GM20000 (cell line): ENCODE measurements at places on chromosomes 5 and 9.

DNA sequence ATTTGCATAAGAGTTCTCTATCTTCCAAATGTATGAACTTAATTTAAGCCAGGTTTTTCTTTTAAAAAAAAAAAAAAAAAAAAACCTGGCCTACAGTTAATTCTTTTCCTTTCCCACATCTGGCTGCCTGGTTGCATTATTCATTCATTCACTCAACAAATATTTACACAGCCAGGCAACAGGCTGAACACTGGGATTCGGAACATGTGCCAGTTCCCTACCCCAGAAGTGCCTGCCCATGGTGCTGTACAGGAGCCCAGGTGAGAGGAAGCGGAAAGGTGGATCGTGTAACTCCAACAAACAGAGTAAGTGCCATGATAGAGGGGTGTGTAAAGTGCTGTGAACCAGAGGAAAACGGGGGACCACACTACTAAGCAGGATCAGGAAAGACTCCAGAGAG, 93.6 kb downstream of the CDK5RAP2 start:
- no peak for DNase-seq

- no peak for DNase-seq
Observed at GRCh38 chr5:98282521-98282920, 490.9 kb upstream of the RGMB start.

DNA sequence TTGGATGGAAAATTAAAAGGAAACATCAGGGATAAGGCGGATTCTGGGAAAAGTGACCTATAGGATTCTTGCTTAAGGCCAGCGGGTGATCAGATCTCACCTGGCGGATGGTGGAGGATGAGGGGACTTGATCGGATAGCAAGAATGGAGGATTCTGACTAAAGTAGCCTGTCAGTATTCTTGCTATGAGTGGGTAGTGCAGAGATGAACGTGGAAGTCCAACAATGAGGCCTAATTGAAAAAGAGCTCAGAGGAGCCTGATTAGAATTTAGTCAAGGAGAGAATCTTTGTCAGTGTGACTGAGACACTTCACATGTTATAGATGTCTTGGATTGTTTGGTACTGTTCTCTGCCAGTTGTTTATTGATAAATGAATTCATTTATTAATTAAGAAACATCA, 24.9 kb downstream of the CAST start:
- no peak for DNase-seq

DNA sequence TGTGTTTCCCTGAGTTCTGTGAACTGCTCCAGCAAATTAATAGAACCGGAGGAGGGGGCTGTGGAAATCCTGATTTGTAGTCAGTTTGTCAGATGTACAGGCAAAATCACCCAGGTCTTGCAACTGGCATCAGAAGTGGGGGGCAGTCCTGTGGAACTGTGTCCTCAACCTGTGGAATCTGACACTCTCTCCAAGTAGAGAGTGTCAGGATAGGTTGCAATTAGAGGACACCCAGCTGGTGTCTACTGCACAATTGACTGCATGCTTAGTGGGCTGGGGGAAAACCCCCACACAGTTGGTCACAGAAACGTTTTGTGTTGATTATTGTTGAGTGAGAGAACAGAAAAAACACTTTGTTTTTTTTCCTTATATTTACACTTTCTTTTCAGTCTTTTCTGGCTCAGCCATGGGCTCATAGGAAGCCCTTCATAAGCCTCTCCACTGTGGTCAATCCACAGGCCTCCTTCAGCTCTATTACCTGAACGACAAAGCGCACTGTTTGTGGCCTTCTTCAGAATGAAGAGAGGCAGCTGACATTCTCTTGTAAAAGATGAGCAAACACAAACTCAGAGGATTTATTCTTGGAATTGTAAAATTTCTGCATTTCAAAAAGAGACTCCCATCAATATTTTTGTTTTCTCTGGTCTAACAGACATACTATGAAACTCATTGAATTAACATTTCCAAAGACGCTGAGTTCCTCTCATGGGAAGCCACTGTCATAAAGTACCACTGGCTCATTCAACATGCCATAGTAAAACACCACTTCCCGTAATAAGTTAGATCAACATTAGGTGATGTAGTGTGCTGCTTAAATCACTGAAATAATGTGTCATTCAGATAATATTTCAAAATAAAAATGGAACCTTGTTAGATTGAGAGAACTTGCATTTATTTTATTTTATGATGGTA, 348.9 kb upstream of the RFX3 start:
- no peak for DNase-seq

DNA sequence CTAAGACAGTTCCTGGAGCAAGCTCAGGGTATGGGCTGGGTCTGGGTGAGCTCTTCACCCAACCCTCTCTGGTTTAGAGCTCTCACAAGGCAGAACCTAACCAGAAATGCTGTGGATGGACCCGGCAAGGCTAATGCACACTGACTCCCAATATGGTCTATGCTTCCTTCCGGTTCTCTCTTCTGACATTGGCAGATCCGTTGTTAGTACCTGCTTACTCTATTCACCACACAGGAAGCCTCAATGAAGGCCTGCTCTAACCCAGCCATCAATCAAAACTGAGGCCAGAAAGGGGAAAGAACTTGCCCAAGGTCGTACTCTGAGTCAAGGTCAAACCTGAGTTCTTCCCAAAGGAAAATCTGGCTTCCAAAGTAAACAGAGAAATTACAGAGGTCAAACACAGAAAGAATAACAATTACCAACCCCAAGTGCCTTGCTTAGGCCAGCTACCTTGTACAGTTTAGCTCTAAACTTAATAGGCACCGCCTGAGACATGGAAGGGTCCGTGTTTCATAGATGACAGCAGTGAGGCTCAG, 46.0 kb upstream of the AKNA start:
- DNase-seq, result peak; percentile 44

DNA sequence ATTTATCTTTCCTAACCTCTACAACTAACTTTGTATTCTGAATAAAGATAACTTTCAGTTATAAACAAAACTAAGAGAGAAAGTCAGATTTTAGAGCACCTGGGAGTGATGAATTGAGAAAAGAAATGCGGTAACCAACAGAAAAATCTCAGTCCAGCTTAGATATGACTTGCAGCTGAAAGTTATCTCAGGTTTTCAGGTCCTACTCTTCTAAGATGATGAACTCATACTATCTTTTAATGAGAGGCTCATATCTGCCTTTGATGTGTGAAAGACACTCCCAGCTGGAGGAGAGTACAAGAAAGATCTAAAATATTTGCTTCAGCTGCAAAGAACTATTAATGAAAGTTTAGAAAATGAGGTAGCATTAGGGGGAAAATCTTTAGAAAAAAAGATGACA, 190.5 kb downstream of the DENND1A start:
- peak; percentile 32 for DNase-seq

GRCh38 chr9:105127863-105128220, 116.6 kb upstream of the SLC44A1 start:
- peak; percentile 49 for DNase-seq

- no peak for DNase-seq
Observed at GRCh38 chr9:134125413-134126095, 10.3 kb upstream of the WDR5 start.

GRCh38 chr9:112765281-112765680, 14.7 kb downstream of the SNX30 start:
- no peak for DNase-seq

DNA sequence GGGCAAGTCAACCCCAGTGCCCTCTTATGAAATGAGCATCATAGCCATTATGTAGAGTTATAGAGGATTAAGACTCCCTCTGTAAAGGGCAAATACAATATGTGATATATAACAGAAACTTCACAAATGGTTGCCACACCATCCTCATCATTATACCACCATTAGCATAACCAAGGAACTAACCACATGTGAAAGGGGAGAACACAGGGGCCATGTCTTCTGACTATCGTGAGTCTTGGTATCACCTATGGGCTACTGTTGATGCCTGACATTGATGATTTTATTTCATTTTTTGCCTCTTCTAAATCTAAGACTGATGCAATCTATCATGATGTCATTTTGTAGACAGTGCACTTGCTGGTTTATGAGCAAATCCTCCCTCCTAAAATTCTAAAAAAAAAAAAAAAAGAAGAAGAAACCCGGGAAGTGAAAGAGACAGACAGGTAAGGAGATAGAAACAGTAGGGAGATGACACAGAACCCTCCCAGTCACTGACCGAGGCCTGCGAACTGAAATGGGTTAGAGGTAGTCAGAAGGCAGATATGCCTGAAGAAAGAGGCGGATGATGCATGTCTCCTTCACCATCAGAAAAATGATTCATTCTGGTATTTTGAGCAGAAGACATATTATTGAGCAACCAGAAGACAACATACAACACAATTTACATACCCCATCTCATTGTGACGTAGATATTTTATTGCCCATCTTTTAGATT, 266.0 kb downstream of the DMAC1 start:
- no peak for DNase-seq

- DNase-seq, result no peak
Observed at GRCh38 chr5:103259705-103260355, 1.3 kb downstream of the MACIR start.

DNA sequence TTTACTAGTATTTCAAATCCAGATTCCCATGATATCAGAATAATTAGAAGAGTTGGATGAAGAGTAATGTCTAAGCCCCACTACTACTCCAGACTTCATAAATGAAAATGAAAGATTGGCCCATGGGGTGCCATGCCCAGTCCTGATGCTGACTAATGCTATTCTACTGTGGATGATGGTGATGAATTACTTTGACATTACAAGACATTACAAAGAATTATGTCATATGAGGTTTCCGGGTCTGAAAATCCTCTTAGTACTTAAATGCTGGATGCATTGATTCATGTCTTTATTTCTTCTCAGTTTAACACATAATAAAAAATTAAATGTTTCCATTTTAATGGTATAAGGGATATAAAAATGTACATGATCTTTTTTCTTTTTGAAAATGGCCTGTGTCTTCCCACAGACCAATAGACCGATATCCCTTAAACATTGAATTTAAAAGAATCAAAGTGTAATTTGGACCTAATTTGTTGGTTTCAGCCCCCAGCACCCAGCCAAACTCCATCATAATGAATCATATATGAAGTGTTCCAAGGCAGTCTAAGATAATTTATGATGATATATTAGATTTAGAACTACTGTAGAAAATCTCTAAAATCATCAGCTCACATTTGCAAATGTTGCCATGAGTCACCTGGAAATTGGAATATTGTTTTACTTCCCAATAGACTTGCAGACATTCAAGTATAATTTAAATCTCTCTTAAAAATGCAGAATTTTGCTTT, 223.6 kb upstream of the SGCD start:
- no peak for DNase-seq

DNA sequence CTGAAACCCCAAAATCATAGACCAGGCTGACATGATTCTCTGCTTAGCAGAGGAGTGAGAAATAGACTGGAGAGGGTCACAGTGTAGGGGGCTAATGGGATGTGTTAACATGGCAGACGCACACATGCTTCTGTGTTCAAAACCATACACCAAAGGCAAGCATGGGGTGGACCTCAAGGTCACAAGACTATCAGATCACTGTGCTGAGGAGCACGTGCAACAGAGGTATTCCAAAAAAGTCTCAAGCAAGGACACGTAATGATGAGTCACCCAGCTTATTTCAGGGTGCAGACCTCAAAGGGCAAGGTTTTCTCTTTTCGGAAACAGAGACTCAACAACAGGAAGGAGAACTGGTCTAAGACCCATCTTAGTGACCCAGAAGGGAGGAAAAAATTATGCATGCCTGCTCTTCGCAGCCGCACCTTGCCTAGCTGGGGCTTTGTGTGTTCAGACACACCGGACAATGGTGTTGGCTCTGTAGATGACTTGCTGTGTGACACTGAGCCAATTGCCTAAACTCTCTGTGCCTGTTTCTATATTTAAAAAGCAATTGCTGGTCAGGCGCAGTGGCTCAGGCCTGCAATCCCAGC, 20.3 kb downstream of the WHRN start:
- DNase-seq, result peak; percentile 65

DNA sequence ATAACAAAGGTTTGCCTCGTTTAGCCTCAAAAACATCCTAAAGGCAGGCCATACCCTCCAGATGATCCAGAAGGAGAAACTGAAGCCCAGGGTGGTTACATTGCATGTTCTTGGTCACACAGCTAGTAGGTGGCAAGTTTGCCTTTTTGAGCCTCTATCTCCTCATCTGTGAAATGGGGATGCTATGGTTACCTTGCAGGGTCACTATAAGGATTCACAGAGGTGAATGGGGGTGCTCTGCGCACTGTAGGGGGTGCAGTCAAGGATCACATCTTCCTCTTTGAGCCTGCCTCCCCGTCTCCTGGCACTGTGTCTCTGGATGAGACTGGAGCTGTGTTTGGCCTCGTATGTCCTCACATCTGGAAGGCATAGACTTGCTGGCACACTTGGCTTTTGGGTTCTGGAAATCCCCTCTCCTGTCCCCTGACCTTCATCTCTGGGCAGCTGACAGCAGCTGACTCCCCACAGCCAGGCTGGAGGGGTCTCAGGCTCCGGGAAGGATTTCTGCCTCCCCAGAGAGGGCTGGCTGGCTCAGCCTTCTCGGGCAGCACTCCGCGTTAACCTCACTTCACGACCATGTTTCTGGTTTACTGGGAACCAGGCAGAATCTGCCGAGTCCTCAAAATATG, 167.7 kb downstream of the RGS3 start:
- no peak for DNase-seq

- DNase-seq, result no peak
Observed at GRCh38 chr5:160310140-160310539, 2.2 kb downstream of the CCNJL start.

GRCh38 chr5:69368458-69369339, 621 bp downstream of the AK6 start:
- no peak for DNase-seq

- no peak for DNase-seq
Observed at GRCh38 chr5:35066260-35066795, 18.6 kb upstream of the AGXT2 start.

GRCh38 chr9:123225995-123226394, 42.4 kb downstream of the STRBP start:
- DNase-seq, result no peak

GRCh38 chr5:86557920-86558319, 59.8 kb upstream of the COX7C start:
- DNase-seq, result no peak

- DNase-seq, result no peak
Observed at GRCh38 chr5:127088251-127088650, 14.9 kb upstream of the C5orf63 start.

GRCh38 chr9:112810696-112811490, 60.3 kb downstream of the SNX30 start:
- no peak for DNase-seq

DNA sequence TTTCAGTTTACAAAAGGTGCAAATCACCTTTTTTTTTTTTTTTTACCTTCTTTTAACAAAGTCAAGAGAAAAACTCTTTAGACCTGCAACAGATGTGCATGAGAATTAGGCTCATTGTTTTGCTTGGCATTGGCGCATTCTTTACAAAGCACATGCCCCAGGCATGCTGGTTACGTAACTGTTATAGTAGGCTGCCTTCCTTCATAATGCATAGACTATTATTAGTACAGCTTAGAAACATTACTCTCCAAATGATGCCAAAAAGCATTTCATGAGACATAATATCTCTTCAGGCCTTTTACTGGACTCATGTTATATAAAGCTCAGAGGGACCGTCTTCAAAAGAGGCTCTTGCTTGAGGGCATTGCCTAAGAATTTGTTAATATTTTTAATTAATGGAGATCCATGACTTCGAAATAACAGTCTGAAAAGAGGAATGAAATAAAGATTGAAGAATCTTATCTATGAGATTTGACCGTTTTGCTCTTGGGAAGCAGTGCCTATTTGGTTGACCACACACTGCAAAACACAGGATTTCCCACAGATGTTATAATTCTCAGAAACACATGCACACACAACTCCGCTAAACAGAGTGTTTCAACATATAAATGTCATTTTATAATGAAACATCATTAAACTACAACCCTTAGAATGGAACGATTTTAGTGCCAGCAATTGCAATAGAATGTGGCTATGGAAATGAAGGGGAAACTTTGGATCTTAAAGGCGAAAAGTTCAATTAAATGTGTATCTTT, 478.7 kb downstream of the PRR16 start:
- no peak for DNase-seq
